ENCODE measurements at places on chromosomes 7 and 10.

DNA sequence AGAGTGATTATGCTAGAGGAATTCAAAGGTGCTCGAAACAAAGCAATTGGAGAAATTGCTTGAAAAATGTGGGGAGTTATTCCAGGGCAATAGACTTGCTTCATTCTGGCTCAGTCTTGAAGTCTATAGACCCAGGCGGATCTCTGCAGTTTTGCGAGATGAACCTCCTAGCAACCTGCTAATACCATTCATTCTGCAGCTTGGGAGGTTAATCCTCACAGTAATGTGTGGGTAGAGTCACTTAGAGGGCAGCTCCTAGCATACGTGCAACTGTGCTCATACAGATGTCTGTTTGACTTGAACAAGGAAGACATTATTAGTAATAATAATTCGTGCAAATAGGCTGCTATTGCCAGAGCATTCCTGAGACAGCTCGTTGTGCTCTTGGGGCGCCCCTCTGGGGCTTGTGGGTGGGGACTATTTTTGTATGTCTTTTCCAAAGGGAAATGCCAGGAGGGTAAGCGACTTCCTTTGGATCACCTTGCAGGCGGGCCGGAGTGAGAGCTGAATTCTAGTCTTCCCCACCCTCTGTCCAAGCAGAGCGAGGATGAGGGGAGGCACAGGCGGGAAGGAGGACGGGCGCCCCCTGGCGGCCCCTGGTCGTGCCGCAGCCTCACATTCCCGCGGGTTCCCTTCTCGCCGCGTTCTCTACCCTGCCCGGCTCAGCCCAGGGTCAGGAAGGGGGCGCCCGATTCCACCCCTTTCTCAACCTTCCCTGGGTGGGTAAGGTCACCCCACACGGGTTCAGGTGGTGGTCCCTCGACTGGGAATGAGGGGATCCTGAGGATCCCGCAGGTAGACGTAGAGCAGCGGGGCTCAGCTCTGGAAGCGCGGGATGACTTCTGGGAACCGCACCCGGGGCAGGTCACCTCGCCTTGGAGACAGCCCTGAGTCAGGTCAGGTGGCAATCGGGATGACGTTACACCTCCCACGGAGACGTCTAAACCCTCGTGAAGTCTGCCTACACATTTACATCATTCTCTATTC, 241.5 kb downstream of the PHTF2 start:
- DNase-seq: peak; percentile 23

GRCh38 chr7:14201353-14201752, 211.9 kb upstream of the ETV1 start:
- DNase-seq: no peak

GRCh38 chr7:2709553-2710285, 21.7 kb downstream of the AMZ1 start:
- peak; percentile 76 for DNase-seq

DNA sequence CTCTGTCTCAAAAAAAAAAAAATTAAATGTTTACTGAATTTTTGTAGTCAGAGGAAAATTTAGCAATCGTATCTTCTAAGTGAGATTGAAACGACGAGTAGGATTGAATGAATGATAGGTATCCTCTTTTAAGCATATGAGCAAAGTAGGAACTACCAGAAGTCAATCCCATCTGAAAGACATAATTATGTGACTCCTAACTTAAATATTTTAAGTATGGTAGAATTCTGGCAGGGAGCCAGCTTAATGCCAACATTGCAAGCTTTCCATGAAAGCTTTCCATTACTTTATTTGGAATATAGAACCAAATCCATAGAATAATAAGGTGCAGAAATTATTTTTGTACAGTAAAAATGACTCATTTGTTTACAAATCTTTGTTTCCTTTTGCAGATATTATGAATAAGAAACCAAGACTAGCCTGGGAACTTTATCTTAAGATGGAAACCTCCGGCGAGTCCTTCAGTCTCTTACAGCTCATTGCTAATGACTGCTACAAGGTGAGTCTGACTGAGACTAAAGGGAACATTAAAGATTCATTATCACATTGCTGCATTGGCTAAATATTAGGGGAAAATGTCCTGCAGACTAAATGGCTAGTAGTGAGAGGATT, 50.2 kb upstream of the UBN2 start:
- no peak for DNase-seq

- no peak for DNase-seq
Measured at GRCh38 chr7:41659539-41659938, 43.4 kb downstream of the INHBA start.

GRCh38 chr7:29780346-29780745, 26.0 kb upstream of the WIPF3 start:
- no peak for DNase-seq

- no peak for DNase-seq
Measured at GRCh38 chr7:102973096-102973802, 60.4 kb downstream of the LRRC17 start.

DNA sequence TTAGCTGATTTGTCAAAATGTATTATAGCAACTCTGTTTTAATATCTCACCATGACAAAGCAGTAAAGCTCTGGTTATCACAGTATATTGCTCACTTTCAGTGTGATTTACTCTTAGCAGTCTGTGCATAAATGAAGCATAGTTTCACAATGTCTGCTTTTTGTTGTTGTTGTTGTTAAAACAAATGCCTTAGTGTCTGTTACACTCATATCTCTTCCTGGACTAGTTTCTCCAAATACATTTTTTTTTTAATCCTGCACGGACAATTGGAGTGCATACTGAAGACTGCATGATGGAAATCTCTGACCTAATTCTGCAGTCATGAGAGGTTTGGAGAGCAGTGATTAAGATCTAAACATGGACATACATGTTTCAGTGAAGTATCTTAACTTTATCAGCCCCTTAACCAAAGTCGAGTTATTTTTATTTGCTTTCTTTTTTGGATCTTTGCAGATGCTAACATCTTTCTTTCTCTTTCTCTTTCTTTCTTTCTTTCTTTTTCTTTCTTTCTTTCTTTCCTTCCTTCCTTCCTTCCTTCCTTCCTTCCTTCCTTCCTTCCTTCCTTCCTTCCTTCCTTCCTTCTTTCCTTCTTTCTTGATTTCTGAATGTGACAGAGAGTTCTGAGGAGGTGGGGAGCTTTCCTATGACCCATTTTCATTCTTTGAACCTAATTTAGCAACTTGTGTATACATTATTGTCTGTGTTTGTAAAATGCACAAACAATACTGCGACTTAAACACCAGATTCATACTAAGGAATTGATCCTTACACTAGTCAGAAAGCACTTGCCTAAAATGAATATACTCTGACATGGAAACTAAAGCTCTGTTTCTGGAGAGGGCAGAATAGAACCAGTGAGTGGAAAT, 161.5 kb upstream of the AGR3 start:
- no peak for DNase-seq

DNA sequence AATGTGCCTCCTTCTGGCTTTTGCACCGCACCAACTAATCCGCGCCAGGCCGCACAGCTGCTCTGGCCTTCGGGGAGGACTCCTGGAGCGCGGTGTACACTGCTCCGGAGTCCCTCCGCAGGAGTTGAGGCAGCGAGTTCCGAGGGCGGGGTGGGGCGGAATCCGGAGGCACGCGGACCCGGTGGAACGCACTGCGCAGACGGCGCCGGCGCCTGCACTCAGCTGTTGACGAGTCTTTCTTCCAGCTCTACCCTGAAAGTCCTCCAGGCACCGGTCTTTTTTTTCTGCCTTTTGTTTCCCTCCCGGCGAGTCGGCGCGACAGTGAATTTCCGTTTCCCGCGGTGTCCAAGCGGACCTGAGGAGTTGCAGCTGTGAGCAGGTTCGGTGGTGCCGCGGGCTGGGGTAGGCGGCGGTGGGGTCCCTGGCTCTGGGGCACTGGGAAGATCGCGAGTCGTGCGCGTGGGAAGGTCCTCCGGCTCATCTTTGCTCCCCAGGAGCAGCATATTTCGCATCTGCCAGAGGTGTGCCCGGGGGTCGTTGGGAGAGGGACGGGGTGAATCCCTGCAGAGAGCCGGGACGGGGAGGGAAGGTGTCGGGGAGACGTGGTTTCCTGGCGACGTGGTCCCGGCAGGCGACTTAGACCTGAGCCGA, 44.1 kb downstream of the SFTPD start:
- peak; percentile 26 for DNase-seq

DNA sequence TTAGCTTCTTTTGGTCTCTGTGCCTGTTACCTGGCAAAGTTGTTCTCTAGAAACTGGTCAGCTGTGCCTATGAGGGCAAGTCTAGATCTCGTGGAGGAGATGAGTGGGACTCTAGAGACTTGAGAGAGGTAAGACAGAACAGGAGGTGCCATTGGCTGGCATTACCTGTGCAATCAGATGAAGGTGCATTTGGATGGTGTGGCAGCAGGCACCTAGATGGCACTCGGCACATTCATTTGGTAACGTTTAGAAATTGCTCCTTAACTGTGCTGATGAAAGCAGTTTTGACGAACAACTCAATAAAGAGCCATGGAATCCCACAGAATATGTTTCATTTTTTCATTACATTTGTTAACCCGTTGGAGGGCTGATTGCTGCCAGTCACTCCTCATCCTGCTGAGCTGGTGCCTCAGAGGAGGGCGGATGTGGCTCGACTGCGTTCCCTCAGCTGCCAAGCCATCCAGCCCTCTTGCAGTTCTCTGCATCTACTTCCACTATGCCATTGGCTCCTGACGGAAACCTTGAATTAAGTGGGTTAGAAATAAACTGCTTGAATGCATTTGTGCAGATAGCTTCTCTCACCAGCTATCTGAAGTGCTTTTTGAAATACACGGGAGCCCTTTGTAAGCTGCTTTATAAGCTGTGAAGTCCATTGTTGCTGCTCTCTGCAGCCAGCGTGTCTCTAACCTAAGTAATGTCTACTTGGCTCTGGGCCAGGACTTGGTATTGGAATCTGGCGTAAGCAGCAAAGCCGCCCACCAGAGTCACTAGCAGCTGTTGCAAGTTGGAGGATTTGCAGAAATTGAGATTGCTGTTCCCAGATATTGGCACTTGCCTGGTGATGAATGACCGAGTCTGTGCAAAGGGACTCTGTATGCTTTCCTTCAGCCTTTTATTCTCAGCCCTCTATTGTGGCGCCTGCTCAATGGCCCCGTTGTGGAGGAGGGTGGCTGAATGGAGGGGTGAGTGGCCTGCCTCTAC, 87.4 kb downstream of the LRRC4 start:
- DNase-seq: no peak

GRCh38 chr7:155969192-155969929, 157.1 kb upstream of the SHH start:
- DNase-seq: no peak

DNA sequence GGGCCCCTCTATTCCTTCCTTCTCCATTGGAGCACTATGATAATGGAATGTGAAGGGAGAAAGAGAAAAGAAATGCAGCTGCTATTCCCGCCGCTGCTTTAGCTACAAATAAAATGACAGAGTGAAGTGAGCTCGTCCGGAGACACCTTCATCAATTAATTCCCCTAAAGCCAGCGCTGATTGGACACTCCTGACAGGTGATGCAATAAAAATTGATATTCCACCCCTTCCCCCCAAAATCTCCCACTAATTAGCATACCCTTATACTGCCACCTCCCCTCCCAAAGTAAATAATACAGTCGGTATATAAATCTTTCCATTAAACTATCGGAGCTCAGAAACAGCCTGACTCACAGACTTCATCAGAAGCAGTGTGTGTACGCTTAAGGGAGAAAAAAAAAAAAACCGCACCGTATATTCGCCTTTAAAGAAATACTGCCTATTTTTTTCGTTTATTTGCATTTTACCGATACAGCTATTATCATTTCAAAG, 7.3 kb downstream of the SKIDA1 start:
- no peak for DNase-seq

DNA sequence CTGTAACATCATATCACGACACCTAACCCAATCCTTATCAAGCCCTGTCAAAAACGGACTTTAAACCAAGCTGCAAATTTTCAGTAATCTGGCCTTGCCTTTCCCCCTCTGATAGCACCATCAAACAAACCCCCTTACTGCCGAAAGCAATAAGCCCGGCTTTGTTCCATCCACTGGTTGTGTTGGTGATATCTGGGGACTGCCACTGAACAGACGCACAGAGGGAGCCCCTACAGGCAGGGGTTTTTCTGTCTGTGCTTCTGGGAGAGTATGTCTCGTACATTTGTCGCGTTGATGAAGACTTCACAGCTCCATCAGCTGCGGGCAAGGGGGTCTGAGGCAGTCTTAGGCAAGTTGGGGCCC, 550 bp upstream of the PLAU start:
- DNase-seq: no peak
